ENCODE measurements at places on chromosomes 7 and 10. TPM values are rescaled to one million over a fixed set of nuclear protein-coding genes. Genes with fewer than 3 reads are reported as not detected.

CC2D2B gene
- 1.0 TPM for polyA plus RNA-seq

SPDYE16 gene
- 4.0 TPM for polyA plus RNA-seq

OR6V1 gene
- polyA plus RNA-seq: not detected

EGR2 gene
- polyA plus RNA-seq: 7.2 TPM

AQP1 gene
- 225 TPM for polyA plus RNA-seq

UMAD1 gene
- polyA plus RNA-seq: 21.3 TPM

CNPY1 gene
- not detected for polyA plus RNA-seq

Measured in renal cortex interstitium (tissue), 15 donors.